Adrenal gland (tissue), 19 donors: ENCODE measurements at places on chromosomes 3 and 15. TPM values are rescaled to one million over a fixed set of nuclear protein-coding genes. Genes with fewer than 3 reads are reported as not detected.

Gene ARNT2
- 5.8 TPM for total RNA-seq

Gene KNSTRN
- total RNA-seq = 8.1 TPM

Gene AHSG
- 1.4 TPM for total RNA-seq

Gene ZPLD1
- not detected for total RNA-seq

Gene IQCF5
- total RNA-seq = not detected

Gene CPB1
- 109 TPM for total RNA-seq

Gene LRRC15
- 0.06 TPM for total RNA-seq

Gene LARP6
- 8.9 TPM for total RNA-seq

Gene SLC24A5
- not detected for total RNA-seq

Gene XXYLT1
- total RNA-seq = 10.2 TPM

Gene LRRC49
- 14.9 TPM for total RNA-seq
